ENCODE measurements at places on chromosomes 3 and 15. TPM values are rescaled to one million over a fixed set of nuclear protein-coding genes. Genes with fewer than 3 reads are reported as not detected.

DNA sequence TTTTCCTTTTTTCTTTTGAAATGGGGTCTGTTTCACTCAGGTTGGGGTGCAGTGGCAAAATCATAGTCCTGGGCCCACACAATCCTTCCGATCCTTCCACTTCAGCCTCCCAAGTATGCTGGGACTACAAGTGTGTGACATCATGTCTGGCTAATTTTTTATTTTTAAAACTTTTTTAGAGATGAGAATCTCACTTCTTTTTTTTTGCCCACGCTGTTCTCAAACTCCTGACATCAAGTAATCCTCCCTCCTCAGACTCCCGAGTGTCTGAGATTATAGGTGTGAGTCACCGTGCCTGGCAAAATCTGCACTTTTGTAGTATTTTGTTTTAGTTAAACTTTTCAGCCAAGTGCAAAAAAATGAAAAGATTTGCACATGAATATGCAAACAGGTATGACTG is 171.0 kb downstream of the FNDC3B start:
- H3K4me1 ChIP-seq: peaks cover 15% of the 10 kb centered on the region
- no peaks in the 10 kb centered on the region for H3K36me3 ChIP-seq
- peak overlapping the region; percentile 72 for H3K27ac ChIP-seq
- H3K4me3 ChIP-seq: no peak overlapping the region
- no peaks in the 10 kb centered on the region for H3K27me3 ChIP-seq

DNA sequence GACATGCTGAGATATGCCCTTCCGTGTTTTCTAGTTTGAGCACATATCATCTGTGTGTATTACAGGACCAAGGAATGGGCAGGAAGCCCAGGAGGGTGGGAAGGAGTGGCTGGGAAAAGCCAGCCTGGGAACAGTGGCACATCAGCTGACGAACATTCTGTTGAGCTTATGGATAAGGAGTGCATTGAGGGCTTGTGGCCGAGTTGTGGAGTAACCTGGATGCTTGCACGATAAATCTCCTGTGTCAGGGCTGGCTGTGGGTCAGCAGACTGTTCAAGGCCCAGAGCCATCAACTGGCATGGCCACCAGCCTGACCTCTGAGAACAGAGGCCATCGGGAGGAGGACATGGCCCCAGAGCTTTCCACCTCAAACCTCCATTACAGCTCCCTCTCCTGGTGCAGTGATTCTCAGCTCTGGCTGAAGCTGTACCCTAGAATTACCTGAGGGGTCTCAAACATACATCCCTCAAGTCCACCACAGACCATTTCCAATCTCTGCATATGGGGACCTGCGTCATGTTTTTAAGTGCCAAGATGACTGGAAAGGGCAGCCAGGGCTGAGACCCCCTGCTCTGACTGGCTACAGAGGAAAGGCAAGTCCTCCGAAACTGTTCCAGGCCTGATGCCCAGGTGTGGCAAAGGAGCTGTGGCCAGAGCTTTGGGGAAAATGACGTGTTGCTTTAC is 4.8 kb upstream of the VILL start:
- peak overlapping the region; percentile 86 for H3K27ac ChIP-seq
- H3K27me3 ChIP-seq: no peaks in the 10 kb centered on the region
- peak; percentile 82 for DNase-seq

The SMC4 gene
- total RNA-seq: 38.2 TPM

DNA sequence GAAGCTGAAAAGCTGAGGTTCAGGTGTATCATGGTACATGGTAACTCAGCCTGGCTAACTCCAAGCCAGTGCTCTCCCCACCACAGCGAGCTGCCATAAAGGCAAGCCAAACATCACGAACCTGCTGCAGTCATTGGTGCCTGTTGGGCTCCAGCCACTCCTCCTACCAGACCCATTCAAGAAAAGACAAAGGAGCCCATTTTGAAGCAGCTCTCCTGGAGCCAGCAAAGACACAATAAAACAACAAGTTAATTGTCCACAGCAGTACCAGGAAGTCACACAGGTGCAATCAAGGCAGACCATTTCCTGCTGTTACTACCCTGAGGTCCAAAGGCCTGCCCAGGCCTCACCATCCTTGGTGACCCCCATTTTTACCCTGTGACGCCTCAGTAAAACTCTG is 77.6 kb downstream of the DAPK2 start:
- H3K36me3 ChIP-seq: no peaks in the 10 kb centered on the region
- DNase-seq: no peak
- peaks cover 38% of the 10 kb centered on the region for H3K4me1 ChIP-seq

Measured in stomach (tissue), 19 donors.